ENCODE measurements at places on chromosomes 11 and 22.

- DNase-seq, result no peak
Measured at GRCh38 chr11:531919-532526, 3.4 kb downstream of the HRAS start.

GRCh38 chr11:131041331-131042040, 125.2 kb upstream of the SNX19 start:
- no peak for DNase-seq

GRCh38 chr11:79055856-79056631, 384.8 kb downstream of the TENM4 start:
- no peak for DNase-seq

- DNase-seq, result no peak
Measured at GRCh38 chr11:45560155-45560912, 105.1 kb downstream of the CHST1 start.

DNA sequence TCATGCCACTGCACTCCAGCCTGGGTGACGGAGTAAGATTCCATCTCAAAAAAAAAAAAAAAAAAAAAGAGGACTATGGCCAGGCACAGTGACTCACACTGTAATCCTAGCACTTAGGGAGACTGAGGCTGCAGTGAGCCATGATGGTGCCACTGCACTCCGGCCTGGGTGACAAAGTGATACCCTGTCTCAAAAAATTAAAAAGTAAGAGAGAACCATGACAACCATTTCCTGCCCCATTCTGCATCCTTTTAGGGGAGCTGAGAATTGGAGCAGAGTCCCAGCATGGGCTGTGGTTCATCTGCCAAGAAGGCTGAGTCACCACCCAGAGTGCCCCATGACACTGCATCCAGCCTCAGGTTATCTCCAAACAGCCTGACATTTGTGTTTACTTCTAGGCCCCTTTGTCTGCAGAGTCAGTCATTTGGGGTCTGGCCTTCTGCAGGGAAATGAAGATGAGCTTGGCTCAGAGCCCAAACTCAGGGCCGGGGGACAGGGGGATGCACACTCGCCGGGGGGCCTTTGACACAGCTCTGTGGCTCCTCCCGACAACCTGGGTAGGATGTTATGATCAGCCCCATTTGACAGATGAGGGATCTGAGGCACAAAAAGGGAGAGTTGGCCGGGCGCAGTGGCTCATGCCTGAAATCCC, 4.7 kb downstream of the CSDC2 start:
- DNase-seq, result no peak

DNA sequence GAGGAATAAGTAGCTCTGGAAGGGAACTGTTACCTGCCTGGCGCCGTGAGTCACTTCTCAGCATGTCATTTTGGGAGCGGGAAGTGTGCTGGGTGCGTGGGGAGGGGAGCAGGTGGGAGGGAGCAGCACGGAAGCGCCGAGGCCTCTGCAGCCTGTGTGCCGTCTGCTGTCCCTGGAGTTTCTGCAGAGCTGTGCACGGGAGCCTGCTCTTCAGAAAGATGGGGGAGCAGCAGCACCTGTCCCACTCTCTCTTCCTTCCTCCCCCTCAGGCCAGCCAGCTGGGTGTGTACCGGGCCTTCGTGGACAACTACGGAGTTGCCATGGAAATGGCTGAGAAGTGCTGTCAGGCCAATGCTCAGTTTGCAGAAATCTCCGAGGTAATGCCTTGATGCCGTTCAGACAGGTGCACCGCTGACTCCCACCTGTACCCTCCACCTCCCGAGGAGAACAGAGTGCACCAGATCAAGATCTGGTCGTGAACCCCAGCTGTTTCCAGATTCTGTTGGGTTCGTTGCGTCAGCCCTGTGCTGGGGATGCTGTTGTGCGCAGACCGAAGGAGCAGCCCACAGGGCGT, 87.9 kb downstream of the BCR start:
- no peak for DNase-seq

GRCh38 chr11:130407978-130408377, 20.4 kb downstream of the ADAMTS8 start:
- DNase-seq, result no peak

- DNase-seq, result no peak
Measured at GRCh38 chr11:129259931-129260348, 67.8 kb upstream of the ARHGAP32 start.

DNA sequence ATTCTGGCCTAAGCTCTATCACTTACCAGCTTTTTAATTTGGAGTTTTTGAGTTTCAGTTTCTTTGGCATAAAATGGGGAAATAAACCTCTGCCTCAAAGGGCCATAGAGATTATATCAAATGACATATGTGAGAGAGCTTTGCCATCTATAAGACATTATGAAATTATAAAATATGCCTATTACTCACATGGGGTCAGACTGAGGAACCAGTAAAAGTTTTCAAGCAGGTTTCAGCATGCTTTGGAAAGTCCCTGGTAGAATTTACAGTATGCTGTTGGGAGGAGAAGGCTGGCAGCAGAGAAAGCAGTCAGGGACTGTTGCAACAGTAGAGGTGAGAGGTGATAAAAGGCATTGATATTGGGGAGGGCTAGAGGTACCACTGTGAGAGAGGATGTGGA, 13.6 kb upstream of the MTNR1B start:
- DNase-seq, result no peak

DNA sequence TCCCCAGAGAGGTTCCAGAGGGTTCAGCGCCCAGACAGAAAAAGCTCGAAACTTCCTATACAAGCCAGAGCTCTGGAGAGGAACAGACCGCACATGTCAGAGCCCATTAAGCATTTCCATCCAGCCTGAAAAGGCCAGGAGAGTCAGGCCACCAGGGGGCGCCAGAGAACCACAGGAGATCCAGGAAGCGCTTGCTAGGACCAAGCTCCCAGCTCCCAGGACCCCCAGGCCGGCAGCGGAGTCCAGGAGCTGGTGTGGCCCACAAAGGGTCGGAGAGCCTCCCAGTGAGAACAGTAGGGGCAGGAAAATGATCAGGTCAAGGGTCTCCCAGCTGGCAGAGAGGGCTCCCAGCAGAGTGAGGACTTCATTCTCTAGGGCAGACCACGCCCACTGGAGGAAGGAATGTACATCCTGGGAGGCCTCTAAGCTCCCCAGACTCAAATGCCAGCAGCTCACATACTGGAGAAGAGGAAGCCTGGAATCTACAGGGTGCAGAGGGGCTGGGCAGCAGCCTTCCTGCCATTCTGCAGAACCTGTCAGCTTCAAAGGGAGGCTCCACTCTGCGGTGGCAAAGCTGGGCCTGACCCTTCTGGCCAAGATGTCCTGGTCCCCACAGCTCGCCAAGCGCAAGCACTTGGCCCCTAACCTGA, 2.1 kb upstream of the MEI1 start:
- DNase-seq, result peak; percentile 80

DNA sequence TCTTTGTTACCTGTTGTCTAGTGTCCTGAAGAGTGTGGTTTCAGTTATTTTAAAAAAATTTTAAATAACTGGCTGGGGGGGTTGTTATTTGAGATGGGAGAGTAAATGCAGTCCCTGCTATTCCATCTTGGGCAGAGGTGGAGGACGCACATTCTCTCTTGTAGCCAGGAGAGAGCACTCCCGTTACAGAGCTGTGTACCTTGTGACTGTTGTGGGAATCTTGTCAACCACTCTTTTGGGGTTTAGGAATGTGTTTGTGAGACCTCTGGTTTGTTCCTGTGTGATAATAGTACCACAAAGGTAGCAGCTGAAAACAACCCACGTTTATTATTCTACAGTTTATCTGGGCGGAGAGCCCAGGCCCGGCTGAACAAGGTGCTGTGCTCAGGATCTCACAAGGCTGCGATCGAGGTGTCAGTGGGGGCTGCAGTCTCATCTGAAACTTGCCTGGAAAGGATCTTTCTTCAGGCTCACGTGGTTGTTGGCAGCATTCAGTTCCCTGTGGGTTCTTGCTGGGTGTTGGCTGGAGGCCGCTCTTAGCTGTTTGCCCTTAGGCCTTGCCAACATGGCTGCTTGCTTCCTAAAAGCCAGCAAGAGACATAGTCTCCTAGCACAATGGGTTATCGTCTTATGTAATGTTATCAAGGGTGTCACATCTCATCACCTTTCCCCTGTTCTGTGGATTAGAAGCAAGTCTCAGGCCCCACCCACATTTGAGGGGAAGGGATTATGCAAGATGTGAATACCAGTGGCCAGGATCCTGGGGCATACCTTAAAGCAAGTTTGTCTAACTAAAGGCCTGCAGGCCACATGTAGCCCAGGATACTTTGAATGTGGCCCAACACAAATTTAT, 20.6 kb downstream of the IGHMBP2 start:
- no peak for DNase-seq

DNA sequence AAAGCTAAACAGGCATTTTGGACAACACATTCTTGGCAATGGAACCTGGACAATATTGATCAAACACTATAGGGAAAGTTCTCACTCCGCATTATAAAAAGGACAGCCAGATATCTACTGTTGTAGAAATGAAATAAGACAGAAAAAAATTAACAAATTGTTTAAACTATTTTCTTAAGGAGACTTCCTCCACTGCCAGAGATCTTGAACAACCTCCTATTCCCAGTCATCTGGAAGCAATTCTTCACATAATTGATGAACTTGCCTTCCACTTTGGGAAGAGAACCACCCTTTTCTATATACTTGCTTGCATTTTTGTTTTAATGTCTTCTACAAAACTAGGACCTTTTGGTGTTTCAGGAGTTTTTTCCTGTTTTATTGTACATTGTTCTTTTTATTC, 216.1 kb downstream of the CASP12 start:
- DNase-seq, result no peak

DNA sequence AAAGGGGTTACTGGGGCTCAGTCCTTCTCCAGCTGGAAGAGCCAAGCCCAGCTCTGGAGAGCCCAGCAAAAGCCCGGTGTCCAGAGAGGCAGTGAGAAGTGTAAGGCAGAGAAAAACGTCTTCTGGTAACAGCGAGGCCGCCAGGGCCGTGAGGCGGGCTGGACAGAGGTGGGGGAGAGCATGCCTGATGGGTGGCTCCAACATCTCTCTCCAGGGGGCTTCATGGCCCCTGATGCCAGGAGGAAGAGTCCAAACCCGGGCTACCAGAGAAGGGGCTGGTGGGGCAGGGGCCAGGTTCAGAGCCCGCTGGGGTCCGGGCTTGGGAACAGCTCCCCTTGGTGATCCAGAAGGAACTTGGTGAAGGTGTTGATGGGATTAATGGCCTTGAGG, 21.7 kb downstream of the ARHGAP1 start:
- DNase-seq, result no peak

GRCh38 chr22:35349704-35350538, 31.0 kb upstream of the HMOX1 start:
- no peak for DNase-seq

DNA sequence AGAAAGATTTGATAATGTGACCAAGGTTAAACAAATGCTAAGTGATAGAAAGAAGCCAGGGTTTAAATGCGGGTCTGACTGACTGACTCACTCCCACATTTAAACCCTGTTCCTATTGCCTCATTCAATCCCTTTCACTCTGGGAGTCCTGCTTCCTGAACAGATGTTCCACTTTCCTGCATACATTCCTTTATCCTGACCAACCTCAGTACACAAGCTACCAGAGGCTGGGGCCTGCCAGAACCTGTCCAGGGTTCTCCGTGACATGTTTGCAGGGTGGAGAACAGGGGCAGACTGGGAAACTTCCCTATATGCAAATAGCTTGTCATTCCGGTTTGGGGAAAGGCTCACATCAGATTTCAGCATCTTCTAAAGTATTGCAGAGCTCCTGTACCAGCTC, 3.0 kb upstream of the ANKK1 start:
- peak; percentile 88 for DNase-seq

- no peak for DNase-seq
Measured at GRCh38 chr22:35410663-35411034, 10.7 kb downstream of the MCM5 start.

GRCh38 chr11:133047036-133047770, 485.1 kb downstream of the OPCML start:
- DNase-seq, result no peak

- DNase-seq, result no peak
Measured at GRCh38 chr11:122267602-122268001, 151.6 kb upstream of the BLID start.

- DNase-seq, result no peak
Measured at GRCh38 chr11:69326622-69327219, 32.8 kb downstream of the MYEOV start.

DNA sequence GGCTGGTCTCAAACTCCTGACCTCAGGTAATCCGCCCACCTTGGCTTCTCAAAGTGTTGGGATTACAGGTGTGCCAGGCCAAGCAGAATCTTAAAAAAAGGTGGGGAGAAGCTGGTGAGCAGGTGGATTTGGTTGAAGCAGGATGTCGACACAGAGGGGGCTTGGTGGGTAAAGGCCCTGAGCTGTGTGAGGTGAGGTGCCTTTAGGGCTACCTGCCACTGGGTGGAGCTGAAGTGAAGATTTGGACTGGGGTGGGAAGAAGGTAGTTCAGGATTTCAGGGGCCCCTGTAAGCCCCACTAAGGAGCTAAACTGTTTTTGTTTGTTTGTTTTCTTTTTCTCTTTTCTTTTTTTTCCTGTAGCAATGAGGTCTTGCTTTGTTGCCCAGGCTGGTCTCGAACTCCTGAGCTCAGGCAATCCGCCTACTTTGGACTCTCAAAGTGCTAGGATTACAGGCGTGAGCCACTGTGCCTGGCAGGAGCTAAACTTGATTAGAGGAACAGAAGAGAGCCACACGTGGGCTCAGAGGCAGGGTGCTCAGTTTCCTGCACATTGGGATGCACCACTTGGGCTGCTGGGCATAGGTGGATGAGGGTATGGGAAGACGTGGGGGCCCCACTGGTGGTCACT, 6.0 kb downstream of the P2RX6 start:
- no peak for DNase-seq

GRCh38 chr22:26474682-26475081, 8.9 kb downstream of the HPS4 start:
- no peak for DNase-seq
